Mucosa of descending colon (tissue), 3 donors: ENCODE measurements at places on chromosomes 13 and 19. TPM values are rescaled to one million over a fixed set of nuclear protein-coding genes. Genes with fewer than 3 reads are reported as not detected.
A peak's percentile ranks its signal among the peaks of the same experiment; 100 is the strongest.

DNA sequence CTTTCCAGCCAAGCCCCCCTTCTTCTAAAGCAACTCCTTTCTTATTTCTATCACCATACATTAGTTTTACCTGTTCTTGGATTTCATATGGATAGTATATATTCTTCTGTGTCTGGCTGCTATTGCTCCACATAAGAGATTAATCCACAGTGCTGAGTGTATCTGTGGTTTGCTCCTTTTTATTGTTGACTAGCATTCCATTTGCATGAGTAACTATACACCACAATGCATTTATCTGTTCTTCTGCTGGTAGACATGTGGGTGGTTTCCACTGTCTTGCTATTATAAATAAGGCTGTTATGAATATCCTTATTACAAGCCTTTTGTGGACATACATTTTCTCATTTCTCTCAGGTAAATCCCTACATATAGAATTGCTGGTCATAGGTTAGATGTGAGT is 138.2 kb downstream of the SLC7A1 start:
- no peak for DNase-seq

DNA sequence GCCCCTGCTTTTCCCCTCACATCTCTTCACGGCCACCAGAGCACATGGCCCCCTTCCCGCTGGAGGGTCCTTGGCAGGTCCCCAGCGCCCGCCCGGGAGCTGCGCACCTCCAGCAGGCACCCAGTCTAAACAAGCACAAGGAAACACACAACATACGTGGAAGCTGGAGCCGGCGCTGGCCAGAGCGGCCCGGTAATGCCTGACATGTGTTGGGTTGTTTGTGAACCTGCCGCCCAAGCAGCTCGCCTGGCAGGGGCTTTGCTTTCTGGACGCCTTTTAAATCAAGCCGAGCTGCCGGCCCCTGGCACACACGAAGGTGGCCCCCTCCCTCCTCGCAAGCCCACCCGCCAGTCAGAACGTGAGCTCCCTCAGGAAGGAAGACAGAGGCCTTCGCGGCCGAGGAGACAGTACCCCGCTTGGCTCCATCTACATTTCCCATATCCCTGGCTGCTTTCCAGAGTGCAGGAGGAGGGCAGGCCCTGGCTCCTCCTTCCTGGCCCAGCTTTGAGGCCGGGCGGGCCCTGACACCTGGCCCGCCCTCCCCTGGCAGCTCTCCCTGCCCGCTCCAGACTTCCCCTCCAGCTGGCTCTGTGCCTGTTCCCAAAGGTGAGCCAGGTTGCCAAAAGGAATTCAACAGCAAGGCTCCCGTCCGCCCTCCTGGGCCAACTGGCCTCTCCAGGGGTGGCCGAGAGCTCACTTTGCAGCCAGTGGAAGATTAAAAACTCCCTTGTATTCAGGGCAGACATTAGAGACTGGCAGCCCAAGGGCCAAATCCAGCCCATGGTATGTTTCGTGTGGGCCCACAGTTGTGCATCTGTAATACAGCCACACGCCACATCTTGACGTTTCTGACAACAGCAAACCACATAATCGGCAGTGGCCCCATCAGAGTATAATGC is 28.7 kb downstream of the COMP start:
- peak; percentile 90 for DNase-seq

DNA sequence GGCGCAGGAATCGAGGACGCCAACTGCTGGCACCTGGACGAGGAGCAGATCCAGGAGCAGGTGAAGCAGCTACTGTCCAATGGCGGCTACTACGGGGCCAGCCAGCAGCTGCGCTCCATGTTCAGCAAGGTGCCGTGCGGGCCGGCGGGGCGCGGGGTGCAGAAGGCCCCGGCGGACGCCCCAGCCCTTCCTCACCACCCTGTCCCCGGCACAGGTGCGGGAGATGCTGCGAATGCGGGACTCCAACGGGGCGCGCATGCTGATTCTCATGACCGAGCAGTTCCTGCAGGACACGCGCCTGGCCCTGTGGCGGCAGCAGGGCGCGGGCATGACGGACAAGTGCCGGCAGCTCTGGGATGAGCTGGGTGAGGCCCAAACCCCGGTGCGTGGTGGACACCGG is 13.6 kb downstream of the ZSWIM4 start:
- DNase-seq: no peak

GRCh38 chr13:71754407-71754974 is 112.5 kb downstream of the DACH1 start:
- DNase-seq: no peak

Gene CBARP
- 0.39 TPM for total RNA-seq

GRCh38 chr19:3623716-3624115 is 2.9 kb downstream of the CACTIN start:
- no peak for DNase-seq

DNA sequence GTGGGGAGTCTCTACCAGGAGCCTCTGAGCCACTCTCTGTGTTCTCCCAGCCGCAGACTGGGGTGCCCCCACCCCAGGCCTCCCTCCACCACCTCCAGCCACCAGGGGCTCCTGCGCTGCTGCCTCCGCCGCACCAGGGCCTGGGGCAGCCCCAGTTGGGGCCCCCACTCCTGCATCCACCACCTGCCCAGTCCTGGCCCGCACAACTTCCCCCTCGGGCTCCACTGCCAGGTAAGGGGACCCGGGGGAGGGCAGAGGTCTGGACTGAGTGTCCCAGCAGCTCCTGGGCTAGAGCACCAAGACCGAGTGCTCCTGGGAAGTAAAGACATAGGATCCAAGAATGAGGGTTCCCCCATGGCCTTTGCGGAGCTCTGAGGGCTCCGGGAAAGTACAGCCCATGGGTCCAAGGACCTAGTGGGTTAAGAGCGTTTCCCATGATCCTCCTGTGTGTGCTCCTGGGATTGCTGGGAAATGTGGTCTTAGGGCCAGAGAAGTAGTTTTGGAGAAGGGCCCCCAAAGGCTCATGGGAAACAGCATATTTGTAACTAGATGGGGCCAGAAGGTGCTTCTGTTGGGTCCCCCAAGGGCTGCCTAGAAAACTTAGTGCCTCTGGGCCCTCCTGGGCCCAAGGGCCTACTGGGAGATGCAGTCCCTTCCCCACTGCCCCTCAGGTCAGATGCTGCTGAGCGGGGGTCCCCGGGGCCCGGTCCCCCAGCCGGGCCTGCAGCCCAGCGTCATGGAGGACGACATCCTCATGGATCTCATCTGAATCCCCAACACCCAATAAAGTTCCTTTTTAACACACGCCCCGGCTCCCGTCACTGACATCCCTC is 14.6 kb upstream of the PTOV1 start:
- no peak for DNase-seq

Gene ANKLE1
- total RNA-seq: 0.23 TPM

- DNase-seq: no peak
These were observed 870.1 kb downstream of the PCDH9 start for GRCh38 chr13:66359910-66360552.

Gene OR10H1
- total RNA-seq: 0.06 TPM

GRCh38 chr19:4464815-4465581 is 7.1 kb upstream of the HDGFL2 start:
- no peak for DNase-seq

DNA sequence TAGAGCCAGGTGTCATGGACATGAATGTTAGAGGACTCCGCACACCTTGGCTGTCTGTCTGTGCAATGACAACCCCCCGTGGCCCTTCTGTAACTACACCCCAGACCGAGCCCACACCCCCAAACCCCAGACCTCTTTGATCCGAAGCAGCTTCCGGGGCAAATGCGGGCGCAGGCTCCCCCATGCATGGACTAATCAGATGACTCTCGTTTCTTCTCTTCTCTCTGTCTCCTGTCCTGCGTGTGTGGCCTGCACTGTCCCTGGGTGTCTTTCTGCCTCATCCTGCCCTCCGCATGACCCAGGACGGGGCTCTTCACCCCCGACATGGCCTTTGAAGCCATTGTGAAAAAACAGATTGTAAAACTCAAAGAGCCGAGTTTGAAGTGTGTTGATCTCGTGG is 38.9 kb downstream of the TMED1 start:
- DNase-seq: no peak

DNA sequence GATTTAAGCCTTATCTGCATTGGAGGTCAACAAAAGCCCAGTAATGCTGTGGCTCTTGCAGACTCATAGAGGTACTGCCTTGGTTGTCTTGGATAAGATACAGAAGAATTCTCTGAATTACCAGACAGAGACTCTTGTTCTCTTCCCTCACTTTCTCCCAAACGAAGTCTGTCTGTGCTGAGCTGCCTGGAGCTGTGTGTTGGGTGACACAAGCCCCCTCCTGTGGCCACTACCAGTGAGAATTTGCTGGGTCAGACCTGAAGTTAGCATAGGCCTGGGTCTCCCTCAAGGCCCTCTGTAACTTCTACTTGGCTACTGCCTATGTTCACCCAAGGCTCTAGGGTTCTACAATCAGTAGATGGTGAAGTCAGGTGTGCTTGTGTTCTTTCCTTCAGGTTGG is 413.0 kb downstream of the PCDH20 start:
- DNase-seq: no peak

GRCh38 chr13:21694831-21695230 is 24.0 kb downstream of the FGF9 start:
- DNase-seq: no peak

Gene JAK3
- 5.4 TPM for total RNA-seq

GRCh38 chr19:22026687-22027086 is 15.9 kb upstream of the ZNF208 start:
- no peak for DNase-seq

- peak; percentile 29 for DNase-seq
These were observed 7.9 kb downstream of the SIPA1L3 start for GRCh38 chr19:37914908-37915307.

GRCh38 chr13:48778610-48779009 is 124.9 kb downstream of the CYSLTR2 start:
- DNase-seq: no peak

GRCh38 chr13:113635709-113636108 is 22.3 kb downstream of the ATP4B start:
- DNase-seq: no peak

- no peak for DNase-seq
These were observed 570.3 kb downstream of the PCDH9 start for GRCh38 chr13:66659701-66660467.
